HCT116 (cell line): ENCODE measurements at places on chromosomes 4 and X. TPM values are rescaled to one million over a fixed set of nuclear protein-coding genes. Genes with fewer than 3 reads are reported as not detected.

DNA sequence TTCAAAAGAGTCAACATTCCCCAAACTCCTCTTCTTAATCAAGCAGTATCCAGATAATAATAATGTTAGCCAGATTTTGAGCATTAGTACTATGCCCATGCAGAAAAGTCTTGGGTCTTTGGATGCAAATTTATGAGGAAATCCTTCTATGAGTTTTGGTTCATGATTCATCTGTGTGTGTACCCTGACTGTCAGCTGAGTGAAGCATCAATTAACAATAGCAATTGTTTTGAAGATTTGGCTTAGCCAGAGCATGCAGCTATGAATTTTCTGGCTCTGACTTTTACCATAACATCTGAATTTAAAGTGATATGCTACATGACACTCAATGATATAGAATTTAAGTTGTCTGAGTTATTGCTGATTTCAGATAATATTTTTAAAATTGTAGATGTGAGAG is 145.8 kb downstream of the KLHL4 start:
- no peak for DNase-seq

GRCh38 chr4:109952612-109953011 is 39.9 kb downstream of the EGF start:
- DNase-seq, result no peak

DNA sequence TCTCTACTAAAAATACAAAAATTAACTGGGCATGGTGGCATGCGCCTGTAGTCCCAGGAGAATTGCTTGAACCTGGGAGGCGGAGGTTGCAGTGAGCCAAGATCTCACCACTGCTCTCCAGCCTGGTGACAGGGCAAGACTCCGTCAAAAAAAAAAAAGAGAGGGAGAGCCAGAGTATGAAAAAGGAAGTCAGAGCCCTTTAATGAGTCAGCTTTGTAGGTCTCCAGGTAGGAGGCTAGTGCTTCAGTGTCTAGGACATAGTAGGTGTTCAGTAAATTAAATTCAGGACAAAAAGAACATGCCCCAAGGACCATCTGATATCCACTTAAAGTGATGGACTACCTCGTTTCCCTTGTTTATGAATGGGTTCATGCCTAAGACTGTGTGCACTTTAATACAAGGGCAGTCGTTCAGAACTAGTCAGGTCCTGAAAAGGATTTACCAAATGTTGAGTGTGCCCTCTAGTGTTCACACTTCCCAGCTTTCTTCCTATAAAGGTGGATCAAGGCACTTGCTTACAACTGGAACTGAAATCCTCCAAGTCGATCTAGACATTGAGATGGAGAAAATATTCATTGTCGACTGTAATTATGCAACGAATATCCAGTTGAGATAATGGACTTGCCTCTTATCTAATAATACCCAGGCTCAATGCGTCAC is 29.0 kb downstream of the F9 start:
- peak; percentile 24 for DNase-seq

- DNase-seq, result peak; percentile 19
Measured at GRCh38 chr4:44760142-44760898, 34.0 kb upstream of the GNPDA2 start.

DNA sequence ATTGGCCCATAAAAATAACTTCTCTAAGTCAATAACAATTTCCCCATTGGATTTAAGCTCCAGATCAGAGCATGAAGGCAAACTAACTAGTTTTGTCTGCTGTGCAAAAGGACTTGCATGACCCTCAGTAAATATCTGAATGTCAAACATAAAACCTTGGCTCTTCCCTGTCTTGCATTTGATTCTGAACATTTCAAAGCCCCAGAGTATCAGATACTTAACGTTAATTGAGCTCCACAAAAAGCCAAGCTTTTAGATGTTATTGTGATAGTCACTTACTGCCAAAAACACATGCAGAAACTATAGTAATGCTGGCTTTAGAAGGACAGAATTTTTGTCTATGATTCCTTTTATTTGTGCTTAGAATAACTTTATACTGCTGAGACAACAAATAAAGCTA is 664.2 kb downstream of the ADGRL3 start:
- DNase-seq, result no peak

- DNase-seq, result no peak
Measured at GRCh38 chr4:109943745-109944144, 31.1 kb downstream of the EGF start.

DNA sequence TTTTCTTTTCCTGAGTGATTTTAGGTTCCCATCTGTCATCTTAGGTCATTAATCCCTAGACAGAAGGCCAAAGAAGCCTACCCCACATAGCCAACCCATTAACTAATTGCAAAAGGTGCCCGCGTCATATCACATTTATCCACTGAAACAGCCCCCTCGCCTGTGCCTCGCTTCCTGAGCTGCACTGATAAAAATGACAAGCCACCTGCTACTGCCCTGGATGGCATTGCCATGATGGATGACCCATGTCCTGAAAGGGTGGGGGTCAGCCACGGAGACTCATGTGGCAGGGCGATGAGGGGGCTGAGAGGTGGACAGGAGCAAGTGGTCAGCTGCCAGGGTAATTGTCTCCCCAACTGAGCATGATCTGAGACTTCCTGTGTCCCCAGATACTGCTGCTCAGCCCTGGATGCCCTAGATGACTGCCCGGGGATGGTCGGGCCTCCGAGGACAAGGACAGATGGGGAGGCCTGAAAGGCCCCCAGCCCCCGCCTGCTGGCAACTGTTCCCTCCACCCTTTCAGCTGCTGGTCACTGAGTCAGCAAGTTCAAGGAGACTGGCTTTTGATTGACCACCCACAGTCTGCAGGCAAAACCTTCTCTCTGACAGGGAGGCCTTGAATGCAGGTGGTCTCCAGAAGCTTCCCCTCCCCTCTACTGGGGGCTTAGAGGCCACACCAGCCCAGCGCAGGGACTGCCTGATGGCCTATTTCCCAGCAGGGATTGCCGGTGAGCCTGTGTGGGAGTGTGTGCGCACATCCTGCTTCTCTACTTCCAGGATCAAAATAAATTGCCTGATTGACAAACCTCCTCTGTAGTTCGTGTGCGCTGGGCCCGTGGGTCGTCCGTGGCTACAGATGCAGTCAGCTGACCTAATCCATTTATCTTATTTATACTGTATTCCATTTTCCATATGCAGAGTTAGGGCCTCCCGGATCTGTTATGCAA is 496.3 kb downstream of the BCOR start:
- no peak for DNase-seq

DNA sequence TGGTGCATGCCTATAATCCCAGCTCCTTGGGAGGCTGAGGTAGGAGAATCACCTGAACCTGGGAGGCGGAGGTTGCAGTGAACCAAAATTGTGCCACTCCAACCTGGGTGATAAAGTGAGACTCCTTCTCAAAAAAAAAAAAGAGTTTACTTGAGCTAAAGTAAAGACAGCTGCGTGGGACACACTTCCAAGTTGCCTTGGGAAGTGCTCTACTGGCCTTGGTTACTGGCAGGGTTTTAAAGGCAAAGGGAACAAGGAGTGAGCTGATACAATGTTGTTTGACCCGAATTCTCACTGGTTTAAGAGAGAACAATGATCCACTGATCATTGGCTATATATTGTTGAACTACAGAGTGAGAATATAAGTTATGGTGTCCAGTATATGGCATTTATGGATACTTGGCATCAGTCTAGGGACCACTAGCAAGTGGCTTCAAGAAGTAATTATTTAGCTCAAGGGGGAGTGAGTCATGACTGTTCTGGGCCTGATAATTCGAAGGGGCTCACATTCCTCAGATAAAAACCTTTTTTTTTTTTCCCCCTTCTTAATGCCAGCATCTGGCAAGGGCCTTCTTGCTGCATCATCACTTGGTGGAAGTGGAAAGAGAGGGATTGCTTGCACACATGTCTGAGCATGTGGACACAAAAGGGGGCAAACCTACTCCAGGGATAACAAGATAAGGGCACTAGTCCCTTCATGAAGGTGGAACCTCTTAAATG is 32.3 kb downstream of the GRK4 start:
- no peak for DNase-seq

Gene LUZP4
- total RNA-seq, result not detected

Gene RNF175
- total RNA-seq, result not detected

Gene NKX6-1
- total RNA-seq, result 4.2 TPM

Gene HSFX2
- not detected for total RNA-seq

Gene PABPC1L2A
- not detected for total RNA-seq
